AG09319 (cell line): ENCODE measurements at places on chromosomes 2 and 18.

- DNase-seq: no peak
Measured at GRCh38 chr18:4453874-4454536, 1.1 kb downstream of the DLGAP1 start.

- DNase-seq: no peak
Measured at GRCh38 chr2:28201671-28202180, 190.9 kb upstream of the FOSL2 start.

DNA sequence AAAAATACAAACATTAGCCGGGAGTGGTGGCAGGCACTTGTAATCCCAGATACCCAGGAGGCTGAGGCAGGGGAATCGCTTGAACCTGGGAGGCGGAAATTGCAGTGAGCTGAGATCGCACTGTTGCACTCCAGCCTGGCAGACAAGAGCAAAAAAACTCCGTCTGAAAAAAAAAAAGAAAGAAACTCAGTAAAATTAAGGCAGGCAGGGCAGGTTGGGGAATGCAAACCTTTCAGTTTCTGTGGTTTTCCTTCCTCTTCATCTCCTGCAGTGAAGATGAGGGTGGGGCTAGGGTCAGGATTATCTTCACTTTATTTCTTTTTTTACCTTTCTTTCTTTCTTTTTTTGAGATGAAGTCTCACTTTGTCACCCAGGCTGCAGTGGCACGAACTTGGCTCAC lies 43.2 kb upstream of the PSME4 start:
- DNase-seq: no peak

DNA sequence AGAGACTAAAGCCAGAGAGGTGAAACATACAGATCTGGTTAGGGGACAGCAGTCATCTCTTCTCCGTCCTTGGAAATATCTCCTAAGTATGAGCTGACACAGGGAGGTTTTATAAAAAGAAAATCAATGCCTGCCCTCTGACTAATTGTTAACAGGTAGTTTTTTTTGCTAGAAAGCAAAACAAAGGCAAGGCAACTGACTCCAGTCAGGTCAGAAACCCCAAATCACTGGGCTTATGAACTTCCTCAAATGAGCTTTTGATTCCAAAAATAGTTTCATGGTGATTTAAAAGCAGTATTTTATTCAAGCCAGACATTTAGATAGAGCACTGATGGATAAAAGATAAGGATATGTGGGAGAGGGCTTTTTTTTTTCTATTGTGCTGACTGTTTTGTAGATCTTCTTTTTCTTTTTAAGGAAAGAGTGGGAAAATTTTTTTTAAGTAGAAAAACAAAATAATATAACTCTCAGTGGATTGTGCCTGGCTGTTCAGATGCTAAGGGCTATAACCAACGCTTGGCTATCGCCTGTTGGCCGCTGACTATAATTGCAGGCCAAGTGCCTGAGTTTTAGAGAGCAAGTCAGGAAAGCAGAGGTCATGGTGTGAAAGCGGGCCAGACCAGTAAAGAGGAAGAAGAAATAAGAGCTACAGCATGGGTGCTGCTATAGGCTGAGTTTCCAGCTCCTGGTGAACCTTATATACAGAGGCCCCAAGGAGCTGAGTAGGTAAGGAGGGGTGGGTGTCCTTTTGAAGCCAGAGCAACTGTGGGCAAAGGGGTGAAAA lies 44.9 kb downstream of the MRPL35 start:
- DNase-seq: no peak

DNA sequence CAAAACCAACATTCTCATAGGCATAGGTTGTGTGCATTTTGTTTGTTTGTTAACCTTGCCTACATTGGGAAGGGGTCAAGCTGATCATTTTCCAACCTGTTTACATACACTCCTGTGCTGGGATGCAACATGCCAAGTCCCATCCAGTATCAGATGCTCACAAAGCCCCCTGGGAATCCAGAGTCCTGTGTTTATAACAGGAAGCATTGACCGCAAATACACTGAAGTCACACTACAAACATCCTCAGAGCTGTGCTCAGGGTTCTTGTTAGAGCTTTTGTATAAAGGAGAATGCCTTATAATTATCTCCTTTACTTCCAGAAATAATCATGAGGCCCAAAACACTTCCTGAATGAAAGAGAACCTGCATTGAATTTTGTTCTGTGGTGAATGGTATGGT lies 488.7 kb upstream of the TCF4 start:
- DNase-seq: no peak

DNA sequence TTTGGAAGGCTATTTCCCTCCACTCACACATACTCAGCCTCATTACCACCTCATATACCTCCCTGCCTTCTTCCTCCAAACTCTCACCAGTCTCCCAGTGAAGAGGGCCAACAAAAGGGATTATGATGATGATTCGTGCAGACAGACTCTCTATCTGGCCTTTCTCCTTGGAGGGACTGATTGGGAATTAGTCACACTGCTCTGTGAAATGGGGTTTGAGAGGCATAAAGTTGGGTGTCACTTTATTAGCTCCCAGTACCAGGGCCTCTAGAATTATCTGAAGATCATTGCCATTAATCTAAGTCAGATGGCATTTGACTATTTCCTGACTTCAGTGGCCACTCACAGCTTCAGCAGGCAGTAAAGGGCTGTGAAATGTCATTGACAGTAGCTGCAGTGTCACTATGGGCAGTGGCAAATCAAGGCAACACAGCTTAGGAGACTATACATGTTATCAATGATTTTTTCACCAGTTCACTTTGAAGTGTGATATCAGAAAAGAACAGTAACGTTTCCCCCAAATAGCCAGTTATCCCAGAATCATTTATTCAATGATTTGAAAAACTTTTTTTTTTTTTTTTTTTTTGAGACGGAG lies 17.4 kb downstream of the CNRIP1 start:
- no peak for DNase-seq

DNA sequence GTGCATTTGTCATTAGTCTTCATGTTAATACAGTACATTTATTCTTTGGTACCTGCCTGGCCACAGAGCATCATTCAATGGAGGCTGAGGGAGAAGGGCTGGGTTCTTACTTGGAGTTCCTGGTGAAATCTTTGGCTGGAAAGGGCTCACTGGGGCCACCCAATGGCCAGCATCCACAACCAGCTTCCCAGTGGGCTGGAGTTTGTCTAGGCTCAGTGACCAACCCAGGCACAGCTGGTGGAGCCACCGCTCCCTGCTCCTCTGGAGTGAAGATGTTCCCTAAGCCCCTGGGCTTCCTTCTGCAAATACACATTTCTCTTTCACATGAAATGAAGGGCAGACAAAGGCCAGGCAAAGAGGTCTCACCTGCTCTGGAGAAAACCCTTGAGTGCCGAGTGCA lies 34.4 kb downstream of the EHD3 start:
- no peak for DNase-seq

- DNase-seq: no peak
Measured at GRCh38 chr2:127638361-127639110, 7.4 kb upstream of the GPR17 start.

DNA sequence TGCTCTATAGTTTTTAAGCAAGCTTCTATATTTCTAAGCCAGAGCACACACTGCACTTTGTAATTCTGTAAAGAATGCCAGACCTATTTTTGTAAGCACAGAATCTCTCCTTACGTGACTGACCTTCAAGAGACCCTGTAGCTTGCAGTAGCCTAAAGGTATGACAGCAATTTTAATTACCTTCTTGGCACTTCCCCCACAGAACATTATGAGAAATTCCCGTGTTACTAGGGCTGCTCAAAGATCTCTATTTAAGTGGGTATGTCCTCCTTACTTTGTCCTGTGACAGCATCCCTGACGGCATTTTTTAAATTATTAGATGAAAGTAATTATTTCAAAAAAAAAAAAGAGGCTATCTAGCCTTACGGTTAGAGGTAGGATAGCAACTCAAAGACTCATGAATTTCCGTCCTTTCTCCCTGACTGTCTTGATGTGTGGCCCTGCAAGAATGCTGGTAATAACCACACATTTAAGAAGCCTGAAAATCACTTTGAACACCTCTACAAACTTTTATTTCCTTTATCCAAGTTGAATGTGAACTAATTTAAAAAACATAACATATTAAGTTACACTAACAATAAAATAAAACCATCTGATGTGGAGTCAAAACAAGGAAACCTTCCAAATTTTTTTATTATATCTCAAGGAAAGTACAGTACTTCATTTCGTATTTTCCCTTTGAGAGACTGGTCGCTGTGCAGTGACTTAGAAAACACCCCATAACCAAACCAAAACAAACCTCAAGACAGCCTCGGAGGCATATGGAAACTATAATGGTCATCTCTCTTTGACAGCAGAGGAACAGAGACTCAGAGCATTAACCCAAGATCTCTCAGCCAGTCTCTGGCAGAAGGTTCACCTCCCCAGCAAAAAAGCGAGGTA lies 54.9 kb downstream of the THUMPD2 start:
- no peak for DNase-seq

- DNase-seq: no peak
Measured at GRCh38 chr2:227805578-227805977, 8.1 kb upstream of the CCL20 start.

- no peak for DNase-seq
Measured at GRCh38 chr2:136693966-136694365, 71.4 kb upstream of the THSD7B start.

DNA sequence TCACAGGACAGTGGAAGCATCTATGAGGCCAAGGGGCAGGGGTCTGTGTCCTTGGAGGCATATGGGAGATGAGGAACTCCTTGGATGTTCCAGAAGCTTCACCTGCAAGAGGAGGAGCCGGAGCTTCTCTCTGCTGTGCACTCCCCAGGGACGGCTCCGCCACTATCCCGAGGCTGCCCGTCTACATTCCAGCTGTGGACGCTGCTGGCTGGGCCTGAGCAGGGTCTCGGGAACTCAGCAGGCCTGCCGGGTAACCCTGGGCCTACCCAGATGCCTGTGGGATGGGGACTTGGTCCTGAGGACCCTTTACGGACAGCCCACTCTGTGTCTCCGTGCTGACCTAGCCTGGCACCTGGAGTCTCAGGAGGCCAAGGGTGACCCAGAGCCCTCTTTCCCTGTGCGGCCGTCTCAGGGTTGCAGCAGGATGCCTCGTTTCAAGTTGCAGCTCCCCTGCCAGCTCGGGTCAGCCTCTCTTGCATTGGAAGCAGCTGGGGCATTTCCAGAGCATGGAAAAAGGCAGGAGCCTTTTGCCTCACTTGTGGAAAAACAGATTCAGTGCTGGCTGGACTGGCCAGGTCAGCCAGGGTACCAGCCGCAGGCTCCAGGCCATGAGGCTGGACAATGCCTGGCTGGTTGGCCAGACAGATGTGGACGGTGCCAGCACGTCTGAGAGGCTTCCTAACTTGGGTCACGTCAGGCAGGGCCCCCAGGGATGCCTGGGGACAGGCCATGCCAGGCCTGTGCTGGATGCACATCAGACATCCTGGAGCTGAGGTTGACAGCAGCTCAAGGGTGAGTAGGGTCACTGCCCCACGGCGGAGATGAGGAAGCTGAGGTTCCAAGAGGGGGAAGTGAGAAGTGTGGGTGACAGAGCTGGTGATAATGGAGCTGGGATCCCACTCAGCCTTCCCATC lies 41.5 kb downstream of the SCTR start:
- DNase-seq: no peak

- DNase-seq: no peak
Measured at GRCh38 chr2:165067643-165068486, 112.5 kb upstream of the SLC38A11 start.

- no peak for DNase-seq
Measured at GRCh38 chr2:73975731-73976130, 9.0 kb upstream of the TET3 start.

DNA sequence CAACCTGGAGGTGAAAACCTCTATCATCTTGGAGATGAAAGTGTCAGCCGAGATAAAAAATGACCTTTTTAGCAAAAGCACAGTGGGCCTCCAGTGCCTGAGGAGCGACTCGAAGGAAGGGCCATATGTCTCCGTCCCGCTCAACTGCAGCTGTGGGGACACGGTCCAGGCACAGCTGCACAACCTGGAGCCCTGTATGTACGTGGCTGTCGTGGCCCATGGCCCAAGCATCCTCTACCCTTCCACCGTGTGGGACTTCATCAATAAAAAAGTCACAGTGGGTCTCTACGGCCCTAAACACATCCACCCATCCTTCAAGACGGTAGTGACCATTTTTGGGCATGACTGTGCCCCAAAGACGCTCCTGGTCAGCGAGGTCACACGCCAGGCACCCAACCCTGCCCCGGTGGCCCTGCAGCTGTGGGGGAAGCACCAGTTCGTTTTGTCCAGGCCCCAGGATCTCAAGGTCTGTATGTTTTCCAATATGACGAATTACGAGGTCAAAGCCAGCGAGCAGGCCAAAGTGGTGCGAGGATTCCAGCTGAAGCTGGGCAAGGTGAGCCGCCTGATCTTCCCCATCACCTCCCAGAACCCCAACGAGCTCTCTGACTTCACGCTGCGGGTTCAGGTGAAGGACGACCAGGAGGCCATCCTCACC lies 90.2 kb downstream of the SH3BP4 start:
- no peak for DNase-seq

- no peak for DNase-seq
Measured at GRCh38 chr2:184577056-184577455, 21.3 kb upstream of the ZNF804A start.

DNA sequence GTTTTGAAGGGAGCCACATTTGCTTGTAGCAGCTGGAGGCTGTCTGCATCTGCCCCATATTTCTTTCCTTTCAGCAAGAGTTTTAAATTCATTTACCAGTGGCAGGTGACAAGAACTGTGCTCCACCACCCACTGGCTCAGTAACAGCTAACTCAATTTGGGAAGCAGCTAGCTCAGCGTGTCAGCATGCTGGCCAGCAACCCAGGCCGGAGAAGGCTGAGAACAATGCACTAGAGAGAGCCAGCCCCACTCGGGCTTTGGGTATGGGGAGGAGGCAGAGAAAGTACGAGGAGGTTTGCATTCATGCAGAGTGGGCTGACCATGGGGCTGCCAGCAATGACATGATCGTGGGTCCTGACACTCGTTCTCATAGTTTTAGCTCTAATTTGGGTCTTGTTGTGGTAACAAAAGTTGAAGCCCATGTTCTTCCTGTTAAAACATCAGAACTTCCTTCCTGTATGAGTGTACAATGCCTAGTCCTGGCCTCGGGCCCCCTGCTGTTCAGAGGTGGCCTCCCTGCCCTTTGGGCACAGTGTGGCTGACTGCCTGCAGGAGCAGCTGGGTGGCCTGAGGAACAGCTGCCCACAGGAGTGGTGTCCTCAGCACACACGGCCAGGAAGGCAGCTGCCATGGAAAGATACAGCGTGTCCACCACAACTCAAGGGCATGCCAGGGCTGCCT lies 23.0 kb downstream of the CDC42EP3 start:
- no peak for DNase-seq

- DNase-seq: no peak
Measured at GRCh38 chr18:75068682-75069435, 140.1 kb downstream of the PTGR3 start.
